Karpas-422 (cell line): ENCODE measurements at places on chromosomes 2 and 18. TPM values are rescaled to one million over a fixed set of nuclear protein-coding genes. Genes with fewer than 3 reads are reported as not detected.

The CCDC85A gene
- not detected in 2 replicates for total RNA-seq

- no peak overlapping the region for H3K27ac ChIP-seq
- H3K4me1 ChIP-seq: peaks cover 90% of the 10 kb centered on the region
- H3K36me3 ChIP-seq: no peaks in the 10 kb centered on the region
- no peak overlapping the region for H3K4me3 ChIP-seq
- no peaks in the 10 kb centered on the region for H3K27me3 ChIP-seq
- no peak for DNase-seq
Measured at GRCh38 chr18:23226391-23226790, 91.1 kb downstream of the CABLES1 start.

GRCh38 chr2:153464395-153464794, 14.2 kb downstream of the RPRM start:
- no peaks in the 10 kb centered on the region for H3K4me1 ChIP-seq
- no peak for DNase-seq
- H3K27me3 ChIP-seq: no peaks in the 10 kb centered on the region
- H3K36me3 ChIP-seq: no peaks in the 10 kb centered on the region
- no peak overlapping the region for H3K4me3 ChIP-seq

- no peaks in the 10 kb centered on the region for H3K36me3 ChIP-seq
- H3K27ac ChIP-seq: no peak overlapping the region
- H3K4me3 ChIP-seq: no peak overlapping the region
- H3K27me3 ChIP-seq: no peaks in the 10 kb centered on the region
- H3K4me1 ChIP-seq: no peaks in the 10 kb centered on the region
Measured at GRCh38 chr18:29077344-29077743, 900.4 kb upstream of the CDH2 start.

- no peak overlapping the region for H3K4me3 ChIP-seq
- peaks cover 8% of the 10 kb centered on the region for H3K4me1 ChIP-seq
- no peak for DNase-seq
- no peaks in the 10 kb centered on the region for H3K27me3 ChIP-seq
- H3K27ac ChIP-seq: no peak overlapping the region
- no peaks in the 10 kb centered on the region for H3K36me3 ChIP-seq
Measured at GRCh38 chr2:180730976-180731375, 249.4 kb upstream of the UBE2E3 start.

DNA sequence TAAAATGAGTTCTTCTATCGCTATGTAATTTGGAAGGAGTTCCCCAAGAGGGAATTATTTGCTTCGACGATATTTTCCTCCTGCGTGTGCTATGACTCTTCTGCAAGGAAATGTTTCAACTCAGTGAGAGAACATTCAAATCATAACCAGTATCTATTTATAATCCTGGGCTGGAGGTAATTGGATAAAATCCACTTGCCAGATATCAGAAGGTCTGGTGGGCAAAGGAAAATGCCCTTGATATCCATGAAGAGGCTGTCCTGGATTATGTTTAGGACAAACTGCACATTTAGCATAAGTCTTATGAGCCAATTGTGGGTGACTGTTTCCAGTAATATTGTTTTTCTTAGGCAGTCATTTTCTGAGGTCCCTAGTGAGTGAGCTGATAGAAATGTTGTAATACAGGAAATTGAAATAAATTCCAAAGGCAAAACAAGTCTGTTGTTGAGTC, 17.7 kb downstream of the RPIA start:
- 0 out of 2 replicates have a peak, but pooled peaks cover 3% of the 10 kb centered on the region for H3K4me1 ChIP-seq
- no peak for DNase-seq
- no peaks in the 10 kb centered on the region for H3K27me3 ChIP-seq
- H3K4me3 ChIP-seq: no peak overlapping the region
- H3K27ac ChIP-seq: no peak overlapping the region
- H3K36me3 ChIP-seq: peaks cover 18% of the 10 kb centered on the region

GRCh38 chr2:119494163-119494790, 30.0 kb downstream of the SCTR start:
- H3K27ac ChIP-seq: no peak overlapping the region
- DNase-seq: no peak
- H3K4me3 ChIP-seq: no peak overlapping the region
- H3K36me3 ChIP-seq: no peaks in the 10 kb centered on the region

GRCh38 chr2:65511306-65511705, 78.9 kb upstream of the SPRED2 start:
- H3K4me3 ChIP-seq: no peak overlapping the region
- H3K27ac ChIP-seq: no peak overlapping the region
- H3K36me3 ChIP-seq: no peaks in the 10 kb centered on the region
